ENCODE measurements at places on chromosomes 2 and 18.
A peak's percentile ranks its signal among the peaks of the same experiment; 100 is the strongest.

- DNase-seq: no peak
These were observed 1795.7 kb upstream of the PIK3C3 start for GRCh38 chr18:40159141-40160017.

- DNase-seq: no peak
These were observed 765 bp upstream of the ID2 start for GRCh38 chr2:8680822-8681760.

GRCh38 chr18:75221397-75221796 lies 10.8 kb downstream of the TSHZ1 start:
- no peak for DNase-seq

- no peak for DNase-seq
These were observed 157.8 kb downstream of the SEPTIN10 start for GRCh38 chr2:109455731-109456691.

DNA sequence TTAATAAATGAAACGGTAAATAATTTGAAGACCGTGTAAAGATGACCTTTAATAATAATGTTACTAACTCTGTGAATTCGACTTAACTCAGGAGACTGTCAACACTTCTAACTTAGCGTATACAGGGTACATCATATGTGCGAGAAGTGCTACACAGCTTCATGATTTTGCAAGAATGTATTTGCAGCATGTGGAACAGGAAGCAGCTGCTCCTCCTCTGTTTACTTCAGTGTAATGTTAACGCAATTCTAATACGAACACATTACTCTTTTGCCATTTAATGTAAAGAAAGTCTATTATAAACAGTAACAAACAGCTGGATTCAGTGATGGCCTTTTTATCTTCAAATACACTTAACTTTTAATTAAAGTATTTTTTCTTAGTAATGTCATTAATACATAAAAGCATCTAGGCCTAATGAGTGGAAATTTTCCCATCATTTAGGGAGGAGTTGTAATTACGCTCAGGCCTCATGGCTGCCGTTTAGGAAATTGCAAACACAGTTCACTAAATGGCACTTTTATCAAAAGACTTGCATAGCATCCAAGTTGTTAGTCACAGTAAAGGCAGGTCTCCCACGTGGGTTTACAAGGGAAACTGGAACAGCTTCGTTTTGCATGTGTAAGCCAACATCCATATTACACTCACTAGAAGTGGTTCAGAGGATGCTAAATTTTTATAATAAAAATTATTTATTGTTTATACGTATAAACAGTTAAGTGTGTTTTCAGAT lies 635.7 kb downstream of the FBXO15 start:
- DNase-seq: no peak

- no peak for DNase-seq
These were observed 67.7 kb downstream of the PDCL3 start for GRCh38 chr2:100630473-100630977.

DNA sequence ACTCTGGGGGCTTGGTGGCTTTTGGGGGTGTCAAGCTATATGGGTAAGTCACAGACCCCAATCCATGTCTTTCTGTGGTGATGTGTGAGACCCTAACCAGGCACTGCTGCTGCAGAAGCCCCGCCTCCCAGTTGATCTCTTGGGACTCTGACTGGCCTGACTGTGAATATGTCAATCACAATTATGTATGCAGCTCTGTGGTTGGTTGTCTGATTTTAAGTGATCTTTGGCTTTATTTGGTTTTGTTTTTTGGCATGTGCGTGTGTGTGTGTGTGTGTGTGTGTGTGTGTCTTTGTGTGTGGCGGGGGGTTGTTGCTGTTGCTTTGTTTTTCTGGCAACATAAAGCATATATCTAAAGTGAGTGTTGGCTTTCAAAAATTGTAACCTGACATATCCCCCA lies 78.5 kb upstream of the GLS start:
- DNase-seq: no peak

DNA sequence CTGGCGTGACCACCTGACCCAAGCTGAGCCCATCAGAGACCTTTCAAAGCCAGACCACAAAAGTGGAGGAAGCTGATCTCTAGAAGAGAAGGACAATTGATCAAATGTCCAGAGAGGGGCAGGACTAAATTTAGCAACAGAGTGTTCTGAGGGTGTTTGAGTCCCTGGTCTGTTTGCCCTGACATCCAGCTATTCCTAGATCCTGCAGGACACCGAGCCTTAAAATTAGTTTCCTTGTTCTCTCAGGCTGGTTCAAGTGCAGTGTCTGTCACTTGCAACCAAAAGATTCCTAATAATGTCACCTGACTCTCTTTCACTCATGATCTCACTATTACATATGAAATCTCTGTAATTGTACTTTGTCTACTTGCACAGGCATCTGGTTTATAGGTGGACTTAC lies 33.0 kb upstream of the NPAS2 start:
- DNase-seq: no peak

GRCh38 chr2:217060951-217061547 lies 201.2 kb upstream of the TNP1 start:
- no peak for DNase-seq

- DNase-seq: no peak
These were observed 1242.3 kb upstream of the CELF4 start for GRCh38 chr18:38807915-38808314.

GRCh38 chr18:25144820-25145219 lies 207.1 kb downstream of the ZNF521 start:
- no peak for DNase-seq

DNA sequence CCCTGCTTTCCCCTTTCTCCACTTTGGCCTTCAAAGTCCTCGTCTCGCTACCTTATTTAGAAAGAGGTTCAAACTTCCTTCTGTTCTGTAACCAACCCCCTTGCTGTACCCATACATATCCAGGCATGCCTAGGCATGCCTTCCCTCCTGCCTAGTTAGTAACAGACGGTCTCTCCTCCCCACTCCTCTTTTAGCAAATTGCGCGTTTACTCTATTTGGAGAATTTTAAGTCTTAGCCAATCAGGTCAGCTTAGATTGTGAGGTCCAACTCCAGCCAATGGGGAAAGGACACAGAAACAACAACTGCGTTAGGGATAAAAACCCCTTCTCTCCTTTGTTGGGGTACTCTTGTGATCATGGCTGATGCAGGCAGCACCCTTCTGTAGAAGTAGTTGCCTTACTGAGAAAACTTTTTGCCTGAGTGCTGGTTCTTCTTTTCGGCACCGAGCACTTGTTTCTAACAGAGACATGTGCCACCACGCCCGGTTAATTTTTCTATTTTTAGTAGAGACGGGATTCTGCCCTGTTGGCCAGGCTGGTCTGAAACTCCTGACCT lies 85.9 kb upstream of the FOXI3 start:
- no peak for DNase-seq

DNA sequence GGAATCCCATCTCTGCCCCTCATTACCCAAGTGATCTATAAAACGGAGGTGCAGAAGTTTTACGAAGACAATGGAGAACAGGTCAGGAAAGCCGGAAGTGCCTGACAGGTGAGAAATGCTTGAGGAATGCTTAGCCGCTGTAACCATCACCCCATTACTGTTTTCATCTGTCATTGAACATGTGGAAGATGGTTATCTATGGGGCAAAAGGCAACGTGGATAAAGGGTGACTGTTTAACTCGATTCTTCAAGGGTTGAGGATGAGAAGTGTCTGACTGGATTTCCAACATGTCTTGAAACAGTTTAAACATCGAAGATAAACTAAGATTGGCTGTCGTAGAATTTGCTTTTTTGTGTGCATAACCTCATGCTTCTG lies 17.3 kb downstream of the HK2 start:
- DNase-seq: no peak

GRCh38 chr18:53402670-53403069 lies 821.8 kb downstream of the MBD2 start:
- DNase-seq: no peak

DNA sequence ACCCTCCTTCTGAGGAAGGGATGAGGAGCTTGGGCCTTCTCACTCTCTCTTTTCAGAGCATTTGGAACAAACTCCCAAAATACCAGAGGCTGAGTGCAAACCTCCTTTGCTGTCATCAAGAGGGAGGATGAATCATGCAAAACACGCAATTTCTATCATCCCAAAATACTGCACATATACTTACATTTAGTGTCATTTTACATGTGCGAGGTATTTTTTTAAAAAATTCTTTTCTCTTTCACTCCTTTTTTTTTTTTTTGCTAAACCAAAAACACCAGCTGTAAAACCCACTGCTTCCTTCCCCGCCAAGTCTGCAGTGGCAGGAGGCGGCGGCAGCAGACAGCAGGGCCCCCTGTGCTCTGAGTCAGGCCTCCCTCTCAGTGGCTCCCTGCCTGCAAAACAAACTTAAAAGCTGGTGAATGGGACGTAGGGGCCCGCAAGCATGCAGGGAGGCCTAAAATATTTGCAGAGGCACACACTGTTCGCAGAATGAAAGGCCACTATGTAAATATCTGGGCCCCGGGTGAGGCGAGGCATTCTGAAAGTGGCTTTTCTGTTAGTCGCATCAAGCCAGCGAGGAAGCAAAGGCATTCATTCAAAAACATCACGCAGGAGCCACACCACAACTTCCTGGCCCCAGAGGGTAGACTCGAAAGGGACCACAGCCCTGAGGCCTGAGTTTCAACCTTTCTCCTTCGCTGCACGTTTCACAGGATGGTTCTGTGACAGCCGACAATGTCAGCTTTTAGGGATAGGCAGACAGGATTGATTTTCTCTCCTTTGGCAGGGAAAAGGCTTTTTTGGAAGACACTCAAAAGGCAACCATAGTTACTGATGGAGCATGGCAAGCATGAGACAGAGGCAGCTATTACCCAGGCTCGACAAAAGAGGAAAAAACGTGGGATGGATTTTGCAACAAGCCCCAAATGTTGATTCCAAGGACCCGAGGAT lies 73.4 kb downstream of the ACTR2 start:
- peak; percentile 23 for DNase-seq

DNA sequence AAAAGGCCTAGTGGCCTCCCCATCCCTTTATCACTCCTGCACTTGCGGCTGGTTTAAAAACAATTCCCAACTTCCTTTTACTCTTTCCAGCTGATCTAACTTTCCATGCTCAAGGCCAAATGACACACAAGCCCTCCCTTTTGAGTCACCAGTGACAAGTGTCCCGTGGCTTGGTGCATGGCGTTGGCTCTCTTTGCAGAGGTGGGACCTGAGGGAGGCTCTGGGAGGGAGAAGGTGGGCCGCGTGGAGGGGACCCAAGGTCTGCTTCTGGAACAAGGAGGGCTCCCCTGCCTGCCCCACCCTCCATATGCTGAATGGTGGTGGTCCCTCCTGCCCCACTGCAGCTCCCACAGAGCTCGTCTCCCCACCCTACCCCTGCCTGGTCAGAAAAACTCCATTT lies 30.8 kb upstream of the HPCAL1 start:
- no peak for DNase-seq

DNA sequence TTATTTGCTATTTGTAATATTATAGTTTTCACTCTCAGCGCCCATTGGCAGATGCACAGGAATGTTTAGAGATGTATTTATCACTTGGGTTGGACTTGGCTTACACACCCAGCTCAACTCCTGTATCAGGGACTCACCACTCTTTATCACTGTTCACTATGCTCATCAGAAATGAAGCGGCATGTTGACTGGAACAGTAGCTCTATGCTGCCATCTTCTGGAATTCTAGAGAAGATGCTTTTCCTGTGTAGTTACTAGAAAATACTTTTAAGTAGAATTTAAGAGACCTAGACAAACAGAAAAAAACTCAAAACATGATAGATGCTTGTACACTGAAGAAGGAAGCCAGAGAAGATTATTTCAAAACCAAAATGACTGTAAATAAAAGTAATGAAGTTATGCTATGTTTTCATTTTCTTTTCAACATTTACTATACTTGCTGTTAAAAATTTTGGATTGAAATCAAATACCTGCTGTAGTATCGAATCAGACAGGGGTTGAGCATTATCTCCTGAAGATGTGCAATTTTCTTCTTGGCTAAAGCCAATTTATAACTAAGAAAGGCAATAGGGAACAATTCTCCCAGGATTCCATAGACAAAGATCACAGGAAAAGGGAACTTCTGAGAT lies 47.4 kb upstream of the NXPH2 start:
- DNase-seq: no peak

- DNase-seq: no peak
These were observed 106.2 kb downstream of the ZRANB3 start for GRCh38 chr2:135424849-135425248.

DNA sequence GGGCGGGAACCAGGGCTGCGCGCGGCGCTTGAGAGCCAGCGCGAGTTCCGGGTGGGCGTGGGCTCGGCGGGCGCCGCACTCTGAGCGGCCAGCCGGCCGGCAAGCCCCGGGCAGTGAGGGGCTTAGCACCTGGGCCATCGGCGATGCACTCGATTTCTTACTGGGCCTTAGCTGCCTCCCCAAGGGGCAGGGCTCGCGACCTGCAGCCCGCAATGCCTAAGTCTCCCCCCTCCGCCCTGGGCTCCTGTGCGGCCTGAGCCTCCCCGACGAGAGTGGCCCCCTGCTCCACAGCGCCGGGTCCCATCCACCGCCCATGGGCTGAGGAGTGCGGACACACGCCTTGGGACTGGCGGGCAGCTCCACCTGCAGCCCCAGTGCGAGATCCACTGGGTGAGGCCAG lies 36.5 kb upstream of the MAP2 start:
- no peak for DNase-seq

GRCh38 chr2:179422037-179422643 lies 157.5 kb upstream of the SESTD1 start:
- no peak for DNase-seq

GRCh38 chr18:8948471-8949149 lies 153.9 kb upstream of the NDUFV2 start:
- no peak for DNase-seq

DNA sequence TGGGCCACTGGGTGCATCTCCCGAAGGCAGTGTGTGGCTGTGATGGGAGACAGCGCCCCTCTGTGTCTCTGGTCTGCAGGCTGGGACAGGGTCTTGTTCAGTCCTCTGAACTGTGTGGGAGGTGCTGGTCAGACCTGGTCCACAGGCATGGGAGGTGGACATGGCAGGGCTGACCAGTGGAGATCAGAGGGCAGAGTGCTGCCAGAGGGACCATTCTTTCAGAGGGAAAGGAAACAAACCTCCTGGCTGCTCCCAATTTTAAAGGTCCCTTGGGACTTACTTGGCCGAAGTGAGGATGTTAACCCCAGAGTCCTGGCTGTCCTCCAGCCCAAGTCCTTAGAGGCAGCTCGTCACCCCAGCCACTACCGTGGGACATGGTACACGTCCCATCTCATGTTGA lies 4.0 kb downstream of the CAPN13 start:
- no peak for DNase-seq

DNA sequence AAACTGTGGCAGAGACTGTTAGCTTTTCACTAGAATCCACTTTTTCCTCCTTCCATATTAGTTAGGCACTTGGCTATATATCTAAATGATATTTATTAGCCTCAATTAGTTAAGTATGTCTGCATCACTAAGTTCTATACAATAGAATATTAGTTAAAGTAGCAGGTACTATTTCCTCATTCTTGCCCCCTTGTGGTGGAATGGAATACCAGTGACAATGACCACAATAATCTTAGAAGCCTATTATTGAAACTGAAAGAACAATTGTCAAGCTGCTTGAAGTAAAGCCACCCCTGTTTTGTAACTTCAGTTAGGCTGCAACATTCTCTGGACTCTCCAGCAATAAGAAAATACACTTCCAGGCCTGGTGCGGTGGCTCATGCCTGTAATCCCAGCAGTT lies 476.3 kb upstream of the VWC2L start:
- no peak for DNase-seq
